ENCODE measurements at places on chromosomes 13 and 19.

- DNase-seq, result no peak
Measured at GRCh38 chr19:55673465-55673864, 1.6 kb upstream of the EPN1 start.

- no peak for DNase-seq
Measured at GRCh38 chr13:50783066-50783465, 60.4 kb downstream of the DLEU7 start.

GRCh38 chr19:12782174-12782423 is 6.7 kb upstream of the HOOK2 start:
- no peak for DNase-seq

GRCh38 chr13:95710313-95710712 is 33.4 kb downstream of the DNAJC3 start:
- no peak for DNase-seq

GRCh38 chr19:50779504-50780457 is 9.5 kb downstream of the GPR32 start:
- no peak for DNase-seq

DNA sequence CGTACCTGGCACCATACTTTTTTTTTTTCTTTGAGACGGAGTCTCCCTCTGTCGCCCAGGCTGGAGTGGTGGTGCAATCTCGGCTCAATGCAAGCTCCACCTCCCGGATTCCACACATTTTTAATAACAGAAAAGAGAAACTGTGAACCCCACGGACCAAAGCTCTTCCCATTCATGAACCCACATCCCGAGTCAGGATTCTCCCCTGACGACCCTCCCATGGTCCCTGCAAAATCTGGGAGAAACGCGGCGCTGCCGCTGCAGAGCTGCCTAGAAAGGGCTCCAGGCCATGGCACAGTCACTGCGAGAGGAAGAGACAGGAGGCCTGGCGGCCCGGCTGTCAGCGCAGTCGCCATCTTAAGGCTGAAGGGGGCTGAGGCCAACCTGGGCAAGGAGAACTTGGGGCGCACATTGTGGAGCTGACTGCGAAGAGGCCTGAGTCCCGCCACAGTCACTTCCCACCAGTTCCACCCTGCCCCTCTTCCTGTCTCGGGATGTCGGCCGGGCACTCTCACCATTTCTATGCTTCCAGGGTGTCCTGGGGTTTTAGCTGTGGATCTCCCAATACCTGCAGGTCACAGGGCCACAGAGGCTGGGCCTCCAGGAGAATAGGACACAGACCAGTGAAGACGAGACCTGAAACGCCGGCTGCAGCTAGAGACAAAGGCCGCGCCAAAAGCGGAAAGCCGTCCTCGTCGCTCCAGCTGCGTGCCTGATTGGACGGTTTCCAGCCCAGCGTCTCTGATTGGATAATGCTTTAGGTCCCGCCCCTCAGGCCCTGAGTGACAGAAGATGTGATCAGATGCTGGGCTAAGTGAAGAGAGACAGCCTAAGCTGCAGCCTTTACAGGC is 71.0 kb downstream of the ZNF486 start:
- DNase-seq, result peak; percentile 62

DNA sequence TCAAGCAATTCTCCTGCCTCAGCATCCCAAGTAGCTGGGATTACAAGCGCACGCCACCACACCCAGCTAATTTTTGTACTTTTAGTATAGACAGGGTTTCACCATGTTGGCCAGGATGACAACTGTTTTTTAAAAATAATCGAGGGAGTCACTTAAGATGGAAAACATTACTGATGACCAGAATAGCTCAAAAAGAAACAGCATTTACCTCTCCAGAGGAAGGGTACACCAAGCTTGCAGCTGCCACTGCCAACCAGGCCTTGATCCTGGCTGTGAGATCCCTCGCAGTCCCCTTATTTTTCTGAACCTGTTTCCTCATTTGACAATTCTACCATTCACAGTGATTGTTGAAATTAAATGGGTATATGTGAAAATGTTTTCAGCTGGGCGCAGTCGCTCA is 14.5 kb downstream of the PDCD5 start:
- no peak for DNase-seq

DNA sequence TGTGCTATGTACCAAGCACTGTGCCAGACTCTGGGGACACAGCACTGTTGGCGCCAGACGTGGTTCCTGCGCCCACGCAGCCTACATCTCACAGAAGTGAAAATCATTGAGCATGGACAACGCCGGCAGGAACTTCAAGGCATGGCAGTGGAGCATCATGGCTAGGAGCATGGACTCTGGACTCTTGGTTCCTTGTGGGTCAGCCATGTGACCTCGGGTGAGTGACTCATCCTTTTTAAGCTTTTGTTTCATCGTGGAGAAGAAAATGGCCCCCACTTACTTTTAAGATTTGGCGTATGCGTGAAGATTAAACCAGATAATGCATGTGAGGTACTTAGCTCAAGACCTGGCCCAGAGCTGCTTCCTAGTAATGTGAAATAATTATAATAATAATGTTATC is 988.5 kb downstream of the UQCRFS1 start:
- no peak for DNase-seq
